ENCODE measurements at places on chromosomes 2 and 18. TPM values are rescaled to one million over a fixed set of nuclear protein-coding genes. Genes with fewer than 3 reads are reported as not detected.
A peak's percentile ranks its signal among the peaks of the same experiment; 100 is the strongest.

GRCh38 chr18:57797209-57797651 is 5.9 kb downstream of the ATP8B1 start:
- DNase-seq: no peak

- DNase-seq: no peak
Measured at GRCh38 chr2:216698293-216698692, 2.9 kb upstream of the IGFBP5 start.

DNA sequence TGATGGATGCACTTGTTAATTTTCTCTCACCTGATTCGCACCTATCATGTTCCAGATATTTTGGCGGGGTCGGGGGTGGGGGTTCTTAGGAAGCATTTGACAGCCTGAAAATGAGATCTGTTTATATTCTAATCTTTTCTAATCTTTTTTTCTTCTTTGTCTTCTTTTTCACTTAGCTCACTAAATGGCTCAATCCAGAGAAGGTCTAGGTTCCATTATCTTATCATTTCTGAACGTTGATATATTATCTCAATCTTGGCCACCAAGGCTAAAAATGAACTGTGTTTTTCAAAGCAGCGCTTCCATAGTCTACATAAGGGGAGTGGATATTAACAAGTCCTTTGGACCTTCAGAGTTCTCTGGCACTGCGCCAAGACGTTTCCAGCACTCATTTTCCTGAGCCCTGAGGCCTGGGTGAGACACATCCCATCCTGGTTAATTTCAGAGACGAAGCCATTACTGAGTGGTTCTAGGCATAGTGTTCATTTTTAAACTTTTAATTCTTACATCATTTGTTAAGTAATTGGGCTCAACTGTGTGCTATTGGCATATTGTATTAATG is 229.0 kb downstream of the SOX11 start:
- no peak for DNase-seq

DNA sequence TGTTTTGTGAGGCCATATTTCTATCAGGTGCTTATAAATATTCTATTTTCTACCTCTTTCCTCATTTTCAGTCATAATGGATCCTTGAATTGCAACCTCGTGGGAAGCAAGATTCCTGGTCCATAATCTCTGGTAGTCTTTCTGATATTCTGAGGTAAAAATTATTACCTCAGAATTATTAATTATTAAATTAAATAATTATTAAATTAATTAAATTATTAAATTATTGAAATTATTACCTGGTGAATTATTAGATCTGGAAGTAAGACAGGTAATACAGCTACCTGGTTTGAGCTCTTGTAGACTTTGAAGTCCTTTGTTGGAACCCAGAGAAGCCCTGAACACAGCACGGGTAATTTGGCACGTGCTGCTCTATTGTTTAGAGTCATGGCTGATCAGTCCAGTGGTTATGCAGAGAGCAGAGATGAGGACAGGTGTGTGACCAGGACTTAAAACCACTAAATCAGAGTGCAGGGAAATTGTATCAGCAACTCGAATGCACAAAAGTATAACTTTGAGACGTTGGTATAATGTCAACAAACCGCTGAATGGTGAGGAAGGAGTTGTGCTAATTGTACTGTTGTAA is 46.8 kb upstream of the PTPRM start:
- no peak for DNase-seq

DNA sequence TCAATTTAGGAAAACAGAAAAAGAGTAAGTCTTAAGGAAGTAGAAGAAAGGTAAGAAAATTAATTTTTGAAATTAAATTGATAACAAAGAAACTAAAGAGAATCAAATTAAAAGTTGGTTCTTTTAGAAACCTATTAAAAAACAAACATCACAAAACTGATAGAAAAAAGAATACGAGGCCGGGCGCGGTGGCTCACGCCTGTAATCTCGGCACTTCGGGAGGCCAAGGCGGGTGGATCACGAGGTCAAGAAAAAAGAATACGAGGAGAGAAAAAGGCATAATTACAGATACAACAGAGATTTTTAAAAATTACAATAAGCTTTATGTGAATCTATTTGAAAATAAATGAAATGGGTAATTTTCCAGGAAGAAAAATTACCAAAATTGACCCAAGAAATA is 11.8 kb downstream of the PREPL start:
- DNase-seq: no peak

- DNase-seq: peak; percentile 10
Measured at GRCh38 chr2:176729706-176730569, 460.7 kb downstream of the MTX2 start.

DNA sequence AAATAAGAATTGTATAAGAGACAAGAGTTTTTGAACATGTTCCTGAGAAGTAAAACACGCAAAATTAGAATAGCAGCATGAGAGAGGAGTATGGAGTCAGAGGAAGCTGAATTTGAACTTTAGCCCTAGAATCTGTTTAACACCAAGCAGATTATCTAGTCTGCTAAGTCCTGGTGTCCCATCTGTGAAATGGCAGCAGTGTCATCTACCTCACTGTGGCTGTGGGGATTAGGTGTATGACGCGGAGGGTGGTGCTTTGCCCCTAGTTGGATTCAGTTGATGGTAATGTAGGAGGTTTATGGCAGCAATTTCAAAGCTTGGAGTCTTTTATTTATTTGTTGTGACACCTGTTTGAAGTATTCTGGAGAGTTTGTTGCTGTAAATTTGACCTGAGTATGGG is 79.2 kb downstream of the ZNF532 start:
- DNase-seq: no peak

DNA sequence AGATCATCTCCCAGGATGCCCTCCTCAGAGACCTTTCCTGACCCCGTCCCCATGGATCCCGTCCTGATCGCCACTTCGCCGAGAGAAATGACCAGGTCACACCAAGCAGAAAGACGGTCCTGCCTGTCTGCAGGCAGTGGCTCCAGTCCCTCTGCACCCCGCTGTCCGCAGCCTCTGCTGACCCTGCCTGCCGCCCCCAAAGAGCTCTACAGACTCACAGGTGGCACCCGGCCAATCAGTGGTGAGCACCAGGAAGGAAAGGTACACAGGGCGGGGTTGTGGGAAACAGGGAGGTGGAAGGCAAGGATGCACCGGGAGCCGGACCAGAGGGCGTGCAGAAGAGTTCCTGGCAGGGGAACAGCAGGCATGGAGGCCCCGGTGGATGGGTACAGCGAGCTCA is 94.8 kb downstream of the NDUFA10 start:
- no peak for DNase-seq

DNA sequence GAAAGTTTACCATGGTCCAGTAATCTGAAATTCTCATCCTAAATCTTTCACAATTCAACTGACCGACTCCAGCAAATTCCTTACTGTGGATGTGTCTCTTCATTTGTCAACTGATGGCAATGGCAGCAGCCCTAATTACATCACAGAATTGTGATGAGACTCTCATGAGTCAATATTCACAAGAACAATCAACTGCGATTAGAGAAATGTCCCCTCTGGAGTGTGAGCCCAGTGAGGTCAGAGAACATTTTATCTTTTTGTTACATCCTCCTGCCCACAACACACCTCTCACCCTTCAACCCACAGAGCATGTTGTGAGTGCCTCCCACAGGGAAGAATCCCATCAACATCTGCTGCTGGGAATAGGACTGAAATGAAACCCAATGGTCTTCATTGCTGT is 73.6 kb downstream of the CD226 start:
- peak; percentile 60 for DNase-seq

DNA sequence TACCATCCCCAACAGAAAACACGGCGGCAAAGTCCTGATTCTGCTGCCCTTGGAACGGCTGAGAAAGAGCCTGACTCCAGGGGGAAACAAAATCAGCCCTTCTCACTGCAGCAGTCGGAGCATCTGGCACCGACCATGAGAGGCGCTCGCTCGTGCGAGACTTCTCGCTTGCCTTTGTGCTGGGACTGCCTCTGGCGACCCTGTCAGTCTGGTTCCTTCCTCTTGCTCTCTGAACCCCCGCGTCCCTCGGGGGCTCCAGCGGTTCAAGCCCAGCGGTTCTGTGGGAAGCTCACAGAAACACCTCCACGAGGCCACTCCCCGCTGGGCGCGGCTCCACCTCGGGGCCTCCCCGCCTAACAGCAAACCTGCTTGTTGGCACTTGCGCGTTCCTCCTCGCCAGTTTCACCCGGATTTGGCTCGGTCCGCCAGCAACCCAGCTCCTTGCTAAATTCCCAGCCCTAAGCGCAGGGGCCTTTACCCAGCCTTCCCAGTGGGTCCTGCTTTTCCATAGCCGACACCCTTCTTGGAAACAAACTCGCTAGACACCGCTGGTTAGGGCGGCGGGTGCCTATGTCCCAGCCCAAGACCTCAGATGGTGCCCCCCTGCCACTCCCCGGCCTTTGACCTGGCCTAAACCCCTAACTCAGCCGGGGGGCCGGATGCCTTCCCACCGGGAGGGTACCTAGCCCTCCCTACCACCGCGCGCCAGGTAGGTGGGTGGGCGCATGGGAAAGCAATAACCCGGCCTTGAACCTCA is 2.2 kb downstream of the RND3 start:
- DNase-seq: peak; percentile 75

GRCh38 chr18:76252139-76252538 is 242.9 kb downstream of the ZNF516 start:
- DNase-seq: no peak

- DNase-seq: peak; percentile 29
Measured at GRCh38 chr2:67309281-67309680, 87.9 kb upstream of the ETAA1 start.

DNA sequence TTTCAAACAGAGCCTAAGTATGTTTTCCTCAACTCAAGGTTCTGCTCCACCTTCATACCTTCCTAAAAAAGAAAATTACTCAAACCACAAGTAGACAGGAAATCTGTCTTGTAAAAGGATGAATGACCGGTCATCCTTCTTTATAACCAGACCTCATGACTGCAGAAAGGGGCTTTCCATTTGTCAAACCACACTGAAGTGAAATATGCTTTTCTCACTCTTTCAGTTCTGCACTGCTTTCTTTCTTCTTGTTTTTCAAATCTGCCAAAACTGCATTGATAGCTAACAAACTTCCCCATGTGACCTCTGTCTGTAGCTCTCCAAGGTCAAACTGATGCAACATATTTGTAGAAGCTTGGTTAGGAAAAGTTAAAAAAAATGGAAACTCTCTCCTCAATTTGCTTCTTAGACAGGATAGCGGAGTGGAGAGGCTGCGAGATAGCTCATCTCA is 308.9 kb upstream of the CCDC68 start:
- DNase-seq: no peak

DNA sequence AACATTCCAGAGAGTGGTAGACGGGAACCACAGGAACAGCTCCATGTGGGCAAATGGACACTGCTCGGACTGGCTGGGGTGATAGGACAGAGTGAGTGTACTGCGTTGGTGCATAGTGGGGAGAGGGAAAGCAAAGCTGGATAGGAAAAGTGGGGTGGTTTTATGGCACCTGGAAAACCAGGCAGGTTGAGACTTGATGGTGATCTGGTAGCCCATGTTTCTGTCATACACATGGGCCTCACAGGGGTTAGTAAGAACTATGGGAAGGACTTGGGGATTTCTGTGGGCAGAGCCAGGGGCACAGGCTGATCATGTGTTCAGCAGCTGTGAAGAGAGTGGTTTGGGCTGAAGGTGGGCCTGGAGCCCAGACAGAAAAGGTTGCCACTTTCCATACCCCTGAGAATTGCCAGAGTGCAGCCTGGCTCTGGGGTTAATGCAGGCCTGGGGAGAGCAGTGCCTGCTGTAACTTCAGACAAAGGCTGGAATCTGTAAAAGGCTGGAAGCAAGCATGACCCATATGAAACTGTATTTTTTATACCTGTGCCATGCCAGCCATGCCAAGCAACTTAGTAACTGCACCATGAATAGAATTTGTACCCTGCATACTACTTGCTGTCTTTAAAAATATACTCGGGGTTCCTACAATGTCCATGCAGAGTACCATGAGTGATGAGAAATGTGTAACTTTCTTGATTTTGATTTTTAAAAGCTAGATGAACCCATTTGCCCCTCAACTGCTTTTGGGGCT is 41.9 kb downstream of the RPIA start:
- no peak for DNase-seq

DNA sequence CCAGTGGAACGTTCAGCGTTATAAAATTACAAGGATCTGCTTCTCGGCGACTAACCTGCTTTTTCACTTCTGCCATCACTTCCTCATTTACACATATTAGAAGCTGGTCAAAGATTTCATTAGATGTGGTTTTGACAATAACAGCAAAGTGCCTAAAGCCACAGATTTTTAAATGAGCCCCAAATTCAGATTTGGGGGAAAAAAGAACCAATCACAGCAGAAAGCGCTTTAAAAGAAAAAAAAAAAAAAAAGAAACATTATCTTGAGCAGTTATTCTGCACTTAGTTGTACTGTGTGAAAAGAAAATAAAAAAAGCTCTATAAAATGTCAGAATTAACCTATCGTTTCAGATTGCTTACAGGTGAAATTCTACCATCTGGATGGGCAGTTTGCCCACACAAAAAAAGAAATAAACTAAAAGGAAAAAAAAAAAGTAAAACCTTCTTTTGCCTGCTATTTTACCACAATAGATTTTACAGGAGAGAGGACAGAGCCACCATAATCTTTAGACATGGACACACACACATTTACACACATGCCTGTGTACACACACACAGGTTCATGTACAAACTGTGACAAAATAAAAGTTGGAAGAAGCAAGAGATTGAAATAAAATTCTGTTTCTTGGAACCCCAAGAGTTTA is 167.2 kb downstream of the TCF4 start:
- peak; percentile 11 for DNase-seq

- no peak for DNase-seq
Measured at GRCh38 chr2:236507393-236508085, 62.1 kb upstream of the ACKR3 start.

- DNase-seq: no peak
Measured at GRCh38 chr2:80288576-80288975, 16.0 kb downstream of the LRRTM1 start.

DNA sequence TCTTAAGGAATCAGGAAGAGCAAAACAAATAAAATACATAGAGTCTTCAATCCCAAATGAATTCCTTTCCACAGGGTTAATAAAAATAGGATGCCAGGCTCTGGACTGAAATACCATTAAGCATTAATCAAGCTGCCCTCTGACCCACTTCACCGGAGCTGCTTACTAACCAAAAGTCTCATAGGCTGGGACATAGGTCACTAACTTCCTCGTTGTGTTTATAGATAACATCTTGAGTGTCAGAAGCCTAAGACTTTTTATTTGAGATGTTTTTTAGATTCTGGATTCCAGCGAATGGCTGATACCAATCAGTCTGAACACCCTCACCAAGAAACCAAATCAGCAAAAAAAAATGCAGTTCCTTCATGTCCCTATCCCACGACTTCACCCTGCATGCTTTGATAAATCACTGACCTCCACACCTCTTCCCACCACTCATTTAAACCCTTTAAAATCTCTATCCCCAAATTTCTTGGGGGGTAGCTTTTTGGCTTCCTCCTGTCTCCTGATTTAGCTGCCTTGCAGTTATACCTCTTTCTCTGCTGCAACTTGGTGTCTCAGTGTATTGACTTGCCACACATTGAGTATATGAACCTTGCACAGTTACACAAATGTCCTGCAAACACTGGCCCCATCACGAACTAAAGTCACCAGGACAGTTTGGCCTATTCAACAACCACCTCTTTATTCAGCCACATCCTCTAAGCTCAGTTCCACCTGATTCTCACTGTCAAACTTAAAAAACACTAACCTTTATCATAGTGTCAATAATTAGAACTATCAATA is 399.3 kb downstream of the METTL4 start:
- no peak for DNase-seq

GRCh38 chr2:216392945-216393840 is 19.1 kb upstream of the SMARCAL1 start:
- no peak for DNase-seq

- no peak for DNase-seq
Measured at GRCh38 chr2:202327858-202328257, 48.3 kb upstream of the BMPR2 start.

The CAPN14 gene
- total RNA-seq: under 0.01 TPM

The DSEL gene
- total RNA-seq: 164 TPM

The HOXD9 gene
- total RNA-seq: 0.06 TPM

The ITGB6 gene
- 11.6 TPM for total RNA-seq

The EVA1A gene
- 21.4 TPM for total RNA-seq

The CXCR1 gene
- not detected for total RNA-seq

The CSRNP3 gene
- 1.4 TPM for total RNA-seq

Data from LHCN-M2 (cell line).